ENCODE measurements at places on chromosomes 5 and 9. TPM values are rescaled to one million over a fixed set of nuclear protein-coding genes. Genes with fewer than 3 reads are reported as not detected.

The PCDH1 gene
- total RNA-seq = 136 TPM

The FGF18 gene
- total RNA-seq = not detected

The TRIM7 gene
- 3.4 TPM for total RNA-seq

The SPINK1 gene
- total RNA-seq = not detected

The TMEM215 gene
- not detected for total RNA-seq

The PCDHB11 gene
- 0.16 TPM for total RNA-seq

The SUSD3 gene
- total RNA-seq = not detected

The PCDHGA11 gene
- 10.3 TPM for total RNA-seq

The GABRA1 gene
- total RNA-seq = not detected

The PCA3 gene
- 0.32 TPM for total RNA-seq

The ANKRD33B gene
- total RNA-seq = 4.4 TPM

The EIF4E1B gene
- total RNA-seq = not detected

The GLDC gene
- 2.6 TPM for total RNA-seq

The PCDHB5 gene
- total RNA-seq = 0.28 TPM

The KIF3A gene
- total RNA-seq = 15.8 TPM

The INSYN2B gene
- 9.9 TPM for total RNA-seq

The SLC6A3 gene
- not detected for total RNA-seq

The MRPS27 gene
- 58.0 TPM for total RNA-seq

The MORN5 gene
- not detected for total RNA-seq

The CAPSL gene
- total RNA-seq = not detected

The TIGD6 gene
- 4.1 TPM for total RNA-seq

The SV2C gene
- total RNA-seq = 0.07 TPM

The CCL21 gene
- not detected for total RNA-seq

The STARD4 gene
- 87.8 TPM for total RNA-seq

The CDH6 gene
- total RNA-seq = not detected

The ANGPTL2 gene
- 24.5 TPM for total RNA-seq

The NUP188 gene
- 62.1 TPM for total RNA-seq

The ADRA1B gene
- total RNA-seq = not detected

The GARIN3 gene
- total RNA-seq = not detected

The GPR150 gene
- total RNA-seq = 0.31 TPM

The PMPCA gene
- 75.3 TPM for total RNA-seq
